ENCODE measurements at places on chromosomes 16 and 17.

DNA sequence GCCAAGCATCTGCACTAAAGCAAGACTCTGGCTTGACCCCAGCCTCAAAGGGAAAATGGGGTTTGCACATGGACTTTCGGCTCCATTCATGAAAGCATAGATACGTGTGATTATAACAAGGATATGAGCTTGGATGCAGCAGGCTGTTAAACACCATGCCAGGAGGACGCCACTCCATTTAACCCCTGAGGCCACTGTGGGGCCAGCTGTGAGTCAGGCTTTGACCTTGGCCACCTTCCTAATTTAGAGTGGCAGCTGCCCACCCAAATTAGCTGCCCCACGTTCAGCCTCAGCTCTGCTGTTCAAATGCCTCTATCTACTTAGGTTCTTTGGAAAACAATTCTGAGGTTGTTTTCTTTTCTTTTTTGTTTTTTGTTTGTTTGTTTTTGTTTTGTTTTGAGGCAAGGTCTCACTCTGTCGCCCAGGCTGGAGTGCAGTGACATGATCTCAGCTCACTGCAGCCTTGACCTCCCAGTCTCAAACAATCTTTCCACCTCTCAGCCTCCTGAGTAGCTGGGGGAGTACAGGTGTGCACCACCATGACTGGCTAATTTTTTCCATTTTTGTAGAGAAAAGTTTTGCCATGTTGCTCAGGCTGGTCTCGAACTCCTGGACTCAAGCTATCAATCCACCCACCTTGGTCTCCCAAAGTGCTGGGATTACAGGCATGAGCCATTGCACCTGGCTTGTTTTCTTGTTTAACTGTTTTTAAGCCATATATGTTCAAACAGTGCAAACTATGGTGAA lies 23.2 kb upstream of the KIFC3 start:
- DNase-seq = no peak

DNA sequence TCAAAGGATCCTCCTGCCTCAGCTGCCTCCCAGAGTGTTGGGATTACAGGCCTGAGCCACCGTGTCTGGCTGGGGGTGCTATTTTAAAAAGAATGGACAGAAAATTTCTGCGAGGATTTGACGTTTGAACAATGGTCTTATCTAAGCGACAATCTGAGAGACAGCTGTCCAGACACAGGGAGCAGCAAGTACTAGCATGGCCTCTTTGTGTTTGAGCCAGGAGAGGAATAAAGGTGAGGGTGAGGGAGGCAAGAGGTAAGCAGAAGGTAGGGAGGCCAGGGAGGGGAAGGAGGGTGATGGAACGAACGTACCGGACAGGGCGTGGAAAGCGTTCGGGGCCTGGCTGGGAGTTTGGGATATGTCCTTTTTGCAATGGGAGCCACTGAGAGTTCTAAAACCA lies 59.2 kb downstream of the PITPNC1 start:
- DNase-seq = no peak

GRCh38 chr17:36947922-36948716 lies 635 bp upstream of the AATF start:
- no peak for DNase-seq

GRCh38 chr17:64230791-64231408 lies 32.2 kb downstream of the TEX2 start:
- peak; percentile 92 for DNase-seq

- no peak for DNase-seq
These were observed 359.6 kb upstream of the CCL2 start for GRCh38 chr17:33895491-33895890.

DNA sequence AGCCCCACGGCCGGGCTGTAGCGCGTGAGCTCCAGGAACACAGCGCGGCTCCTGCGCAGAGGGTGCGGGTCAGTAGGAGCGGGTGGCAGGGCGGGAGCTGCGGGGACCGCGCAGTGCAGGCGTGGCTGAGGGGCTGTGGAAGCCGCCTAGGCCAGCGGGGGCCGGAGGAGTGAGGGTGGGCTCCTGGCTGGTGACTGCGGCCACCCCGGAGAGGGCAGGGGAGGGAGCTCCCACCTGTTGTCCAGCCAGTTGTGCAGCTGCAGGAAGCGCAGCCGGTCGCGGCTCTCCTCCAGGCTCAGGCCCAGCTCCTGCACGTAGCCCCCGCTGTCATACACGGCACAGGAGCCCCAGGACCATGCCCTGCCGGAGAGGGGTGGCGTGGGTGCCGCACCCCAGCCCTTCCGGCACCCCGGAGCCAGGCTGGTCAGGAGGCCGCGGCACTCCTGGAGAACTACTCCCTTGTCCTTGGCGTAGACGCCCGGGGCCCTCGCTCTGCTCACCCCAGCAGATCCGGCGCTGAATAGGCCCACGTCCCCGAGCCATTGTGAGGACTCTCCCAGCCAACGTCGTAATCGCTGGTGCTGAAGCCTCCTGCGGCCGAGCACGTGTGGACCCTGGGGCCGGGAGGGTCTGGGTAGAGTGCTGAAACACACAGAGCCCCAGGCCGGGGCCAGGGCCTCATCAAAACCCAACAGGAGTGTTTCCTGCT lies 43.9 kb downstream of the TSC2 start:
- DNase-seq = no peak

GRCh38 chr16:912684-913613 lies 57.8 kb downstream of the LMF1 start:
- DNase-seq = no peak

GRCh38 chr16:56373003-56373402 lies 52.3 kb downstream of the AMFR start:
- peak; percentile 48 for DNase-seq

GRCh38 chr16:10581507-10581906 lies 1.1 kb upstream of the EMP2 start:
- DNase-seq = peak; percentile 45

DNA sequence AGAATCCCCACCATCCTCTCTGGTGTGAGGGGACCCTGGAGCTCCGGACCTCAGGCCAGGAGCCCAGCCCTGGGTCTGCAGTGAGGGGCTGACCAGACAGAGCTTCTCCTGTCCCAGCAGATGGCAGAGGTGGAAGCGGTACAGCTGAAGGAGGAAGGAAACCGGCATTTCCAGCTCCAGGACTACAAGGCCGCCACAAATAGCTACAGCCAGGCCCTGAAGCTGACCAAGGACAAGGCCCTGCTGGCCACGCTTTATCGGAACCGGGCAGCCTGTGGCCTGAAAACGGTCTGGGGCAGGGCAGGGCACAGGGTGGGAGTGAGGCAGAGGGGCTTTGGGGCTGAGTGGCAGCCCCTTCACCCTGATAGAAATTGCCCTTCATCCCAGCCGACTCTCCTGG lies 527 bp downstream of the UNC45B start:
- no peak for DNase-seq

All from iris pigment epithelial cell (primary cell).